Stromal cell of bone marrow (primary cell): ENCODE measurements at places on chromosomes 7 and 10.

- DNase-seq = peak; percentile 98
These were observed 259.1 kb downstream of the KLF6 start for GRCh38 chr10:3525832-3526449.

- no peak for DNase-seq
These were observed 21.0 kb upstream of the FOXL3 start for GRCh38 chr7:268991-269390.

GRCh38 chr7:70630818-70631457 lies 501.0 kb upstream of the GALNT17 start:
- DNase-seq = peak; percentile 44

- DNase-seq = no peak
These were observed 228.5 kb downstream of the SORCS1 start for GRCh38 chr10:106935978-106936451.

DNA sequence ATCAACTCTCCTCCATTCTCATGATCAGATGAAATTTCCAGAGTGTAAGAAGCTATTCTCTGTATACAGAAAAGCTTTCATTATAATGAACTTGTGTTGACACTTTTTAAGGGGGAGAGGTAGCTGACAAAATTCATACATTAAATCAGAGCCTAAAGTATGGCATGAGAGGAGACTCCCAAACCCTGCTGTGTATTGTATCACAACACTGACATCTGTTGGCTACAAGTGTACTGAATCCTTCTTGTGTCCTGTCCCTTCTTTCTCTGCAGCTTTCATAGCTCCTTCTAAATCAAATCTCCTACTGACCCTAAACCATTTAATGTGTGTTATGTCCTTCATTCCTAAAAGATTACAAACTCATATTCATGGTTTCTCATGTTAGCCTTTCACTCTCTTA lies 70.9 kb downstream of the GCC1 start:
- peak; percentile 33 for DNase-seq

DNA sequence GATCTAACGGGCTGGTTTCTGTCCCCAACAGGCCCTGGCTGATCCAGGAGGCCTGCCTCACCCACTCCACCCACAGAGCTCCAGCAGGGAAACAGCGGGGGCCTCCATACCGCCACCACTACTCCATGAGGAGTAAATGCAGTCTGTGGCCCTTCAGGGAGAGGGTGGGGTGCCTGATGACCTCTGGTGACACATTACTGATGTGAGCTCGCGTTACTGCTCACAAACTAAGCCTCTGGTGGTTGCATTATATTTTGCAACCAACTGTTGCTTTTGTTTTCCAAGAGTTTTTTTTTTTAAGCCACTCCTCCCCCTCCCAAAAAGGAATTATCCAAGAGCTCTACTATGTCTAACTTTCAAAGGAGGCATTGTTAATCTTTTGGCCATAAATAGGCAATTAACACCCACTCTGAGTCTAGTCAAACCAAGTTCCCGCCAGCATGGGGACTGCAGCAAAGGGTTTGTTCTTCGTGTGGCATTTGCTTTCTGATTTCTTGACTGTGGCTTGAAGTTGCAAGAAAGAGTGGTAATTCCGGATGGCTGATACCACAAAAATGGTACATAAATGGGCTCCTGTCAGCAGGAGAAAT lies 72.6 kb downstream of the FAM53B start:
- DNase-seq = peak; percentile 42

- DNase-seq = no peak
These were observed 23.5 kb downstream of the HTR5A start for GRCh38 chr7:155093596-155093995.
